ENCODE measurements at places on chromosomes 7 and 10.

DNA sequence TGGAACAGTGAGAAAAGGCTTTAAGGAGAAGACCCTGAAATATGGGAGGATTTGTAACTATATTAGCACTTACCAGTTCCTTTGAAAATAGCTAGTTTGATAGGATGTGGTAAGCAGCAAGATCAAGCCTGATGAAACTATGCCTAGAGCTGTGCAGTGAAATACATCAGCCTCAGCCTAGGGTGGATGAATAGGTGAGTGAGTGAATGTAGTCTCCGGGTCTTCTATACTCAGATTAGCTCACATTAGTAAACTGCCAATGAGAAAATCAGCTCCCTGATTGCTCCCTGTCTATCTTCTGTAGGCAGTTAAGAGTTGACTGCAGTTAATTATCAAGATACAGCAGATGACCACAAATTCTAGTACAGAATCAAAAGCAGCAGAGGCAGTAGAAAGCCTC is 89.6 kb downstream of the ELAPOR2 start:
- DNase-seq, result peak; percentile 60

GRCh38 chr7:75872073-75872782 is 6.6 kb upstream of the RHBDD2 start:
- DNase-seq, result no peak

GRCh38 chr10:3892440-3893425 is 107.7 kb upstream of the KLF6 start:
- peak; percentile 61 for DNase-seq

DNA sequence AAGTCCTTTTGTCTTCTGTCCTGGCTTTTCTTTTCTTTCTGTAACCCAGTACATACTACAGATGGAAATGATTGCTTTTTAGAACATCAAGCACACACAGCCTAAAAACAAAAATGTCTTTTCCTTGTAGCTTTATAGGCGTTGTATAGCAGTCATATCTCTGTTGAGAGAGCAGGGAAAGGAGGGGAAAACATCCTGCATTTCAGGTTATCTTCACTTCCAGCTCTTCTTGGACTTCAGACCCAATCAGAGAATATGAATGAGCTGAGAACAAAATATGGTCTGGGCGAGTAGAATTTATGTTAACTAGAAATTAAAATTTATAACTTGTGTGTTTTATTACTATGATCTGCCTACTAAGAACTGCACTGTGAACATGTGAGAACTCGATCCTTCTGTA is 14.7 kb downstream of the TMEM60 start:
- DNase-seq, result no peak

GRCh38 chr7:132941905-132942304 is 140.0 kb downstream of the CHCHD3 start:
- no peak for DNase-seq

- DNase-seq, result peak; percentile 62
Measured at GRCh38 chr10:33334805-33335550, 511 bp upstream of the NRP1 start.

DNA sequence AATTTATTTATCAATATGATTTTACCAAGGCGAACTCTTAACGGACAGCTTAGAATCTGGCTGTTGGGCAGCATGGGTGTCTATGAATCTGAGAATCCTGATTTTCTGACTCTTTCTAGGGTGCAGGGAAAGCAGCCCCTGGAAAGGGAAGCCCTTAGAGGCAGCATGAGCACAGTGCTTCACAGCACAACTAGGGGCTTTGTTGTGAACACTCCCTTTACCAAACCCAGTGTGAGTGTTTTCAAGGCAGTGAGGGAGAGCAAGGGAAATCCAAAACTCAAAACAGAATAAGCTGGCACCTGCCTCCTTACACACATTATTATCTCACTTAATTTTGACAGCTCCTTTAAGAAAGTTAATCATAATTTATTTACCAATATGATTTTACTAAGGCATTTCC is 116.3 kb upstream of the CSTF2T start:
- no peak for DNase-seq

DNA sequence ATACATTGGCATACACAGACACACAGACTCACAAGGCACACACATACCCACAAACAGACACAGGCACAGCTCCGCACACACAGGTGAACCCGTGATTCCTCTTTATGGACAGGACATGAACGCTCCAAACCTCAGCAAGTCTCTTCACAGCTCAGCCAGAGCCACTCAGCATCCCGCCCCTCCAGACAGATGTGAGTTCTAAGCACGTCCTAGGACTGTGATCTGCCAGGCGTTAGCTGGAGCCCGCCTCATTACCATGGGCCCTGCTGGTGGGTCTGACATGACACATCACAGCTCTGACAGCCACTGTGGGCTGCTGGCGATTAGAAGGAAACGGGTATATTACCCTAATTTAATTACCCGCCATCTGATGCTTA is 176.7 kb upstream of the PPP2R2D start:
- DNase-seq, result no peak

DNA sequence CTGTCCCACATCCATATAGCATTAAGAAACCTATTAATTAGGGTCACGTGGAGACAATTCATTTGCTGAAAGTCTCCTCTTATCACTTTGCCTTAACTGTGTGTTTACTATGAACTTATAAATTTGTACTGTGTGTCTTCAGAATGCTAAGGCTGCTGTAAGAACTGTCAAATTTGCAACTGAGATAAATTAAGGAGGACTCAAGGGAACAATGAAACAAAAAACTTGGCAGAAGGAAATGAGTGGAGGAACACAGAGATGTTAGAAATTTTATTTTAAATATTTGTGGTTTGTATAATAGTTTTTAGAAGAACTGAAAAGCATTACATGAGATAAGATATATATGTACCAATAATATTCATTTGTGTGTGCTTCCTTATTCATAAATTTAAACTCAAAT is 1005.3 kb upstream of the SORCS1 start:
- DNase-seq, result no peak

DNA sequence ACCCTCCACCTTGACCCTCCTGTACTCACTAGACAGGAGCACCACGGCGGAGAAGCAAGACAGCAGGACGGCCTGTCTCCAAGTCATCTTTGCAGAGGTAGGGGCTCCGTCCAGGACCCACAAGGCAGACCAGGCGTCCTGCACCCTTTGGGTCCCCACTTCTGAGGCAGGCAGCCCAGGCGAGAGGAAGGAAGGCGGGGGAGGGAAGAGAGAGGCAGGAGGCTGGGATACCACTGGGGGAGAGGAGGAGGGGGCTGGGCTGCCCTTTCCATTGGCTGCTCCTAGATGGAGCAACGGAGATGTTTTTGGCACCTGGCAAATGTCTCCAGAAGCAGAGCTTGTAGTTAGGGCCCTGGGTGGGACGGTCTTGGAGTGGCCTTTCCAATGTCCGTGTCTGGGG is at the start of gene UCMA:
Gene UCMA (minus strand): TSS at position 203 of the 400 bp plus-strand sequence. CDS start 116 bp downstream, at position 87.
- DNase-seq, result no peak

GRCh38 chr7:157996359-157997079 is 591.1 kb downstream of the PTPRN2 start:
- DNase-seq, result no peak

DNA sequence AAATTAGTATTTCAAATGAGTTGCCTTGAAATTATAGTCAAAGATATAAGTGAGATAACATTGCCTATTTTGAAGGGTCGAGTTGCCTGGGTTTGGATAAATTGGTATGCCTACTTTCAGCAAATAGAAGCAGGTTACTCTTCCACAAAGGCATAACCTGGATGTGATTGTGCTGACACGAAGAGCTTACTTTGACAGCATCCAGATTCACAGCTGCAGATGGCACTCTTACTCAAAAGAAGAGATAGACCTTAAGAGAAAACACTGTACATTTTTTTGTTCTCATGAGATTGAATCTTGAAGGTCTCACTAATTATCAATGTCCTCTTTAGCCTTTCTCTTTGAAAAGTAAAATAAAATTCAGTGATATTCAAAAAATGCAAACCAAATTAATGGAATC is 1338.7 kb downstream of the REEP3 start:
- peak; percentile 49 for DNase-seq

- no peak for DNase-seq
Measured at GRCh38 chr10:103614306-103615158, 121.0 kb downstream of the NEURL1 start.

GRCh38 chr7:99404235-99404976 is 4.0 kb downstream of the PDAP1 start:
- no peak for DNase-seq

DNA sequence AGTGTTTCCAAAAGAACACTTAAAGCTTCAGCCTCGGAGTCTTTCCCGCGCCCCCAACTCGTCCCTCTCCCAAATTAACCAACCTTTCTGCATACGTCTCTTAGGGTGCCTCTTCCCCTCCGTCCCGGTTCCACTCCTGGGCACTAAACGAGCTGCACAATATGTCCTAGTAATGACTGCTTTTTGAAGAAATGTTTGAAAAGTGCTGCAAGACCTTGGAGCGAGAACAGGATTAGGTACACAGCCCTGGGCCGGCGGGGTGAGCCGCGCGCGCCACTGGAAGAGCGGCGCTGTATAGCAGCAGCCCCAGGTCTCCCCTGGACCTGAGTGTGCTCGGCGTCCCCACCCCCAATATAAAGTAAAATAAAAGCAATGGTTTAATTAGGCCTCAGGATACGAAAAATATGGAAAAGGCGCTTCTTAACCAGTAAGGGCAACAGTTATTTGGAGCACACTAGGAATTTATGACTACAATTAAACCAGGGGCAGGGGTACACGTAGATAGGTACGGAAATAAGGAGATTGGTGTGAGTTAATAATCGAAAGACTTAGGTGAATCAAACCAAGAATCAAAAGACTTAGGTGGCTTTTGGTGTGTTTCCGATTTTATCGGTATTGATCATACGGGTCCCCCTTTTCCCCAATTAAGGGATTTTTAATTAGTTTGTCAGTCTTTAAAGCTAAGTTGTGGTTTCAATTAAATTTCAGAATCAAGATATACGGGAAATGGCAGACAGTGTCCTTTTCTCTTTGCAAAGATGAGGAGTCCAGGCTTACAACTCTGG is 1.9 kb downstream of the TET1 start:
- peak; percentile 67 for DNase-seq

GRCh38 chr10:44427037-44427436 is 42.1 kb upstream of the CXCL12 start:
- DNase-seq, result no peak

DNA sequence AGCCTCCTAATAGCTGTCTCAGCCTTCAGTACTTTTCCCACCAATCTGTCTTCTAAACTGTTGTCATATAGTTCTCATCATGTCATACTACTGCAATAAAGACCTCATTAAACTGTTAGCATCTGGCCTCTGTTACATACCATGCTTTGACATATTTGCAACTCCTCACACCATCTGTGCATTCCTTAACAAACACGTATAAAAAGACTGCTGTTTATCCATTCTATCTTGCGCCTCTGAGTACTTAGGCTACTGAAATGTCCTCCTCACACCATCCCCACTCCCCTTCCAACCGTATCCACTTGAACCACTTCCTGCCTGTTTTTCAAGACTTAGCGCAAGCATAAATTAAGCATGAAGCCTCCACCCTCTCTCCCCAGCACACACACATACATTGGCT is 41.6 kb downstream of the SLC16A9 start:
- DNase-seq, result no peak

- no peak for DNase-seq
Measured at GRCh38 chr7:132425942-132426341, 150.3 kb downstream of the PLXNA4 start.

- no peak for DNase-seq
Measured at GRCh38 chr7:148031811-148032210, 558.8 kb upstream of the C7orf33 start.

- no peak for DNase-seq
Measured at GRCh38 chr10:17788646-17789045, 20.5 kb upstream of the MRC1 start.

DNA sequence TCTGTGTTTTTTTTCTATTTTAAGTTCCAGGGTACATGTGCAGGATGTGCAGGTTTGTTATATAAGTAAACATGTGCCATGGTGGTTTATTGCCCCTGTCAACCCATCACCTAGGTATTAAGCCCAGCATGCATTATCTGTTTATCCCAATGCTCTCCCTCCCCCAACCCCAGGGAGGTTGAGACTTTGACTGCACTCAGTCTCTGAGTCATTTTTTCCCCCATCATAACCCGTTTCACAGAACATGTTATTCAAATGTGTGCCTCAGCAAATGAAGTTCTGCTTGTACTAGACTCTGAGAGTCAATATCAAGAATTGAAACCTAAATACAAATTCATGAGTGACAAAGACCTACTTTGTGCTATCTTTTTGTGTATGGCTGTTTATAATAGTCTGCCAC is 70.0 kb upstream of the CYP26C1 start:
- DNase-seq, result peak; percentile 73

GRCh38 chr10:51691135-51691534 is 8.3 kb downstream of the CSTF2T start:
- DNase-seq, result peak; percentile 58

- no peak for DNase-seq
Measured at GRCh38 chr7:3393862-3394261, 92.8 kb downstream of the SDK1 start.

DNA sequence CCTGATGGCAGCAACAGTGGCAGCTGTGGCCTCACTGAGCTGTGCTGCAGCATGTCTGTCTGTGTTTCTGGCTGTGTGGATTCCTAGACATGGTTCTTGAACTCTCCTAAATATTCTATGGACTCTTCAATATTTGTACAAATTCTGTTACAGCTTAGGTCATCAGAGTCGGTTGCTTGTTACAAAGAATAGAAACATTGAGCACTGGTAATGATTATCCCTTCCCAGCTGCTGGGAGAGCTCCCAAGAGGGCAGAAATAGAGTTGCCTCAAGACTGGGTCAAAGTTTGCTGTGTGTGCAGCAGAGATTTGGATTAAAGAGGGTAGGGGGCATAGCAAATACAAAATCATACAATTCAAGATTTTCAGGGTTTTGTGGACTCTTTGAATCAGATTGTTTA is 337.1 kb upstream of the AKR1E2 start:
- DNase-seq, result no peak

- DNase-seq, result no peak
Measured at GRCh38 chr7:30893357-30893756, 18.3 kb upstream of the AQP1 start.

- DNase-seq, result no peak
Measured at GRCh38 chr10:48504141-48504885, 100.6 kb downstream of the ARHGAP22 start.

DNA sequence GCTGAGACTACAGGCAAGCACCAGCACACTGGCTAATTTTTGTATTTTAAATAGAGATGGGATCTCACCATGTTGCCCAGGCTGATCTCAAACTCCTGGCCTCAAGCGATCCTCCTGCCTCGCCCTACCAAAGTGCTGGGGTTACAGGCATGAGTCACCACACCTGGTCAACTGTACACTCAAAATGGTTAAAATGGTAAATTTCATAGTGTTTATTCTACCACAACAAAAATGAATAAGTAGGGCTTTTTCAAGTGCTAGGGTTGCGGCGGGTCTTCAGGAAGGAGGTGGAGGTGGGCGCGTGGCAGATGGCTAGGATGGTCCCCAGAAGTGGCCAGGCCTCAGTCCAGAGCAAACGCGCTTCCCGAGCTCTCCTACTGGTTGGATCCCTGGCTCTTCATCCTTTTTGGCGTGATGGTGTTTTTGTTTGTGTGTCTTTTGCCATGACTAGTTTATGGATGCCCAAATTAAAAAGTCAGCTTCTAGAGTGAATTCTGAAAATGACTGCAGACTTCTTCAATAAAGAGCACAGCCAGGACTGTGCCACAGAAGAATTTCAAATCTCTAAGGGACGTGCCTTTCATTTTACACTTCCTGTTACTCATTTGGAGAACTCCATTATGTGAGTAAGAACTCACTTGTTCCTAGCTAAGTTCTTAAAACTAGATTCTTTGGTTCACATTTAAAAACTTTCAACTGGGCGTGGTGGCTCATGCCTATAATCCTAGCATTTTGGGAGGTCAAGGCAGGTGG is 73.9 kb downstream of the TMEM130 start:
- DNase-seq, result no peak

Measured in OCI-M1 (cell line).